ENCODE measurements at places on chromosomes 4 and X.

- no peak for DNase-seq
Measured at GRCh38 chr4:11196927-11197522, 231.7 kb downstream of the HS3ST1 start.

GRCh38 chr4:144801731-144802130 is 155.8 kb downstream of the HHIP start:
- DNase-seq = no peak

GRCh38 chr4:99722725-99723124 is 65.1 kb upstream of the C4orf54 start:
- DNase-seq = no peak

GRCh38 chr4:17169699-17170098 is 271.3 kb upstream of the LDB2 start:
- no peak for DNase-seq

DNA sequence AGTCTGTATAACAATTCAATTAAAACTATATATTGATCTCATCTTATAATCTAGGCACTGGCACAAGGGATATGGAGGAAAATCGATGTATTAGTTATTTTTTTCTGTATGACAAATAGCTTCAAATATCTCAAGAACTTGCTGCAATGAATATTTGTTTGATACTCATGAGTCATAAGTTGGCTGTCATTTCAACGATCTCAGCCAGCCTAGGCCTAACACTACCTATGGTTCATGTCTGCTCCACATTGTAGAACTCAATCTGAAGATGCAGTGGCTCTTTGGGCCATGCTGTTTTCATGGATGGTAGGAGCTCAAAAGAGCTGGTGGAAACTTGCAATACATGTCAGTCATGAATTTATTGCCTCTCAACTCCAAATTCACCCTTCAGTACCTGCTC is 44.7 kb downstream of the MAGEB17 start:
- no peak for DNase-seq

- no peak for DNase-seq
Measured at GRCh38 chr4:26204911-26205370, 115.9 kb upstream of the RBPJ start.

DNA sequence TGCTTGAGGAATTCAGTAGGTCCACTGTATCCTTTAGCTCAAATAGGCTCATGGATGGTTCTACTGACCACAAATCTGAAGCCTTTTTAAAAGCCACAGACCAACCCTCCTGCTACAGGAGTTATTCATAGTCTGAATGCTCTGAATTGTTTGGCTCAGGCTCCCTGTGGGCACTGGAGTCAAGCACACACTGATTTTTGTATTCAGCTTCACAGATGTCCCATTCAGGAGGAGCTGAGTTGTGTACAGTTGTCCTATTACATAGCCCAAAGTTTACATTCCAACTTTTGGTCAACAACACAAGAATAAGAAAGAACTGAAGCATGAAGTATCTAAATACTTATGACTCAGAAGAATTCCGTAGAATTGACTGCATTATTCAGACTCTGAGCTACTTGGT is 243.9 kb downstream of the UNC5C start:
- no peak for DNase-seq

- DNase-seq = no peak
Measured at GRCh38 chr4:6566391-6567190, 8.4 kb upstream of the MAN2B2 start.
